ENCODE measurements at places on chromosomes 1 and 21. TPM values are rescaled to one million over a fixed set of nuclear protein-coding genes. Genes with fewer than 3 reads are reported as not detected.

TLR5 gene
- total RNA-seq = 2.3 TPM

CD1D gene
- total RNA-seq = 0.08 TPM

FAAH gene
- total RNA-seq = 0.26 TPM

DNA sequence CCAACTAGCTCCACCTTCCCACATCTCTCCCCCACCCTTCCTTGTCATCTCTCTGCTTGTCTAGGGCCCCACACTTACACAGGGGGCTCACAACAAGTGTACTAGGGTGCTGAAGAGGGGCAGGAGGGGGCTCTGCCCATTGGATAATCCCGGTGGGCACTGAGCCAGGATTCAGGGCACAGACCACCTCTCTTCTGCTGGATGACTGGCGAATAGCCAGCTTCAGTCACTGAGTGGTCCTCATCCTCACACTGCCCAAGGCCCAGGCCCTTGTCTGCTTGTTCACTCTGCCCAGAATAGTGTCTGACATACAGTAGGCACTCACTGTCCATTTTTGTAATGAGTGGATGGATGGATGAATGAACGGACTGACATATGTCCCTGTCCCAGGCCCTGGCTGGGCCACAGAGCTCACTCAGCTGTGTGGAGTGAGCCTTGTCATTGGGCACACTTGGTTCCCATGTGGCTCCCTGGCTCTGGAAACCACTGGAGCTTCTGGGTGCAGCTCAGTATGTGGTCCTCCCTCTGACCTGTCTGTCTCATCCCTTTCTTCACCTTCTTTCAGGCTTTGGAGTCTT is 36.6 kb downstream of the FOXO6 start:
- DNase-seq = peak; percentile 69

- DNase-seq = peak; percentile 93
Observed at GRCh38 chr21:15706696-15707095, 23.1 kb upstream of the USP25 start.

- DNase-seq = no peak
Observed at GRCh38 chr1:1293263-1294249, 13.3 kb downstream of the SCNN1D start.

- DNase-seq = no peak
Observed at GRCh38 chr1:229479660-229480399, 28.3 kb downstream of the NUP133 start.

GRCh38 chr1:180291004-180291403 is 60.9 kb downstream of the LHX4 start:
- no peak for DNase-seq

GRCh38 chr1:194309269-194309668 is 1122.9 kb upstream of the B3GALT2 start:
- DNase-seq = no peak

DNA sequence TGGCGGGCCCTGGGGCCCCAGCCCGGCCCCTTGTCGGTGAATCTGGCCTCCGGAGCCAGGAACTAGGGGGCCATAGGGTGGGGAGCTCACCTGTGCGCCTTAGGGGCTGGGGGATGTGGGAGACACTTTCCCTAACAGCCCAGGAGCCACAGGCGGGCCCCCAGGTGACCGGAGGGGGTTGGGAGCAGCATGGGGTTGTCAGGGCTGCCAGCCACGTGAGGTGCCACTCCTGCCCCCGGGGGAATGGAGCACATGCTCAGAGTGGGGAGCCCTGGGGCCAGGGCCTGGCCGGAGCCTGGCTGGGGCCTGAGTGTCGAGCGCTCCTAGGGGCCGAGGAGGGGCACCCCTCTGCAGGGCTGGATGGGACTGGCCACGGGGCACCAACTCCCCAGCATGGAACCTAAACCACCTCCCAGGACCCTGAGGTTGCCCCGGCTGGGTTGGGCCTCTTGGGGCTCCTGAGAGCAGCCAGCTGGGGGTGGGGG is 19.9 kb downstream of the PRXL2B start:
- no peak for DNase-seq

DNA sequence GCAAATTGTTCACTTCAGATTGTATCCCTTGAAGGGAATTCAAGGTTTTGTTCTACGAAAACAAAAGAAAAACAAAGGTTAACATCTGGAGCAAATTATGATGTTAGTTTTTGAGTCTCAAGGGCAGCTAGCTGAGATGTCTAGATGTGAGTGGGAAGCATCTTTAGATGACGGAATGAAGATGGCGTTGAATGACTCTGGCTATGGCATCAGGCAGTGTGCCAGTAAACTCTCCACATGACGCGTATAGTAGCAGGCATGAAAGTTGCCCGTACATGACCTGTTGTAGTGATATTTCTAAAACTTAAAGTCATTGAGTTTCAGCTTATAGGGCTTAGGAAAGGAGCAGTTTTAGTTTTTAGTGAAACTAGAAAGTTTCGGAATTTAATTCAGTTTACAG is 12.3 kb upstream of the SDC3 start:
- no peak for DNase-seq

DNA sequence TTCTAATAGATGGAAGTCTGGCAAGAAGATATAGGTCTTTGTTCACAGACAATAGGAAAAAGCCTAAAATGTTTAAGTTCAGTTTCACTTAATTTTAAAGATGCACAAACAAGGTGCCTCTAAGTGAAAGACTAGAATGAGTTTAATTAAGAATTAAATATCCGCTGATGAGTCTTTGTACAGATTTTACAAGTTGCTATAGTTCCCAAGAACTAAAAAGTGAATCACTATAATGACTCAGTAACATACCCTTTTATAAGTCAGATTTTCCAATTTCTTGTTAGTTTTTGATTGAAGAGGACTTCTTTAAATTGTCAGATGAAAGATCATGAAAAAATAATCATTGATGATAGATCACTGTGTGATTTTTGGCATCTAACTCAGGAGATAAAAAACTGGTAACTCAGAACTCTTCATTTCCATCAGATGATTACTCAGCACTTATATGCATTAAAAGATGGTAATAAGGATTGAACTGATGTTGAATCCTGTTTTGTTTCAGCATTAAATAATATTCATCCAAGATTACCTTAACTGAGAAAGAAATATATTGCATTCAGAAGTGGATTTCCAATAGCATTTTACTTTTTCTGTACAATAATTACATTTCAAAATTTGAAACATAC is 59.0 kb upstream of the ST6GALNAC3 start:
- no peak for DNase-seq

GRCh38 chr1:37595440-37596181 is at the start of gene GNL2:
TSS of gene GNL2 (minus strand) at chr1:37595937. CDS start at chr1:37595822, 115 bp downstream.
- DNase-seq = peak; percentile 97

DNA sequence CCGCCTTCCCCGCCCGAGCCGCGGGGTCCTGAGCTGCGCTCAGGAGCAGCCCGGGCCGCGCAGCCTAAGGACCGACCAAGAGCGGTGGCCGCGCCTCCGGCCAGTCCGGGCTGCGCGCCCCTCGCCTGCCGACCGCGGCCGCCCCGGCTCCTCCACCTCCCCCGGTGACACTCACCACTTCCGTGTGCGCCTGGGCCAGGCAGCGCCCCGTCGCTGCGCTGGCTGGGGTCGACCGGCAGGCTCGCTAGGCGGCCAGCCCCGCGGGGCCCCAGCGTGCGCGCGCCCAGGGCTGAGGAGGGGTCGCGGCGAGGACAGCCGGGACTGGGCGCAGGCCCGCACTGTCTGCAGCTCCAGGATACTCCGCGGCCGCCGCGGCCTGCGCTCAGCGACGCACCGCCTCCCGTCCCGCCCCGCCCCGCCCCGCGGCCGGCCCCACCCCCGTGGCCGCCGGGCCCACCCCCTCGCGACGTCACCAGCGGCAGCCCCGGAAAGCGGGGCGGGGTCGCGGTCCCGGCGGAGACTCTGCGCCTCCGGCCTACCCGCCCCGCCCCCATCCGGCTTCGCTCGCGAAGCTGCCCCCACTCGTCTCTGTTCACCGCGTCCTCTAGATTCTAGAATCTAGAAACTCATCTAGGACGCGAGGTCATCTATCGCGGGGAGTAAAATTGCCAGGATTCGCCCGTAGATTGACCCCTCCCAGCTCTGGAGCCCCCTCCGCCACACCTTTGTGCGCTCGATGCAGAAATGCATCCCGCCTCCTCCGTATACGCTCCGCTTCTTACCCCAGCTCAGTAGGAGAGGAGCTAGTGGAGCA is at the start of gene JAK1:
Gene JAK1 (minus strand): TSS at position 392 of the 814 bp plus-strand sequence. CDS start 80,285 bp downstream, outside the sequence.
- DNase-seq = peak; percentile 82

DNA sequence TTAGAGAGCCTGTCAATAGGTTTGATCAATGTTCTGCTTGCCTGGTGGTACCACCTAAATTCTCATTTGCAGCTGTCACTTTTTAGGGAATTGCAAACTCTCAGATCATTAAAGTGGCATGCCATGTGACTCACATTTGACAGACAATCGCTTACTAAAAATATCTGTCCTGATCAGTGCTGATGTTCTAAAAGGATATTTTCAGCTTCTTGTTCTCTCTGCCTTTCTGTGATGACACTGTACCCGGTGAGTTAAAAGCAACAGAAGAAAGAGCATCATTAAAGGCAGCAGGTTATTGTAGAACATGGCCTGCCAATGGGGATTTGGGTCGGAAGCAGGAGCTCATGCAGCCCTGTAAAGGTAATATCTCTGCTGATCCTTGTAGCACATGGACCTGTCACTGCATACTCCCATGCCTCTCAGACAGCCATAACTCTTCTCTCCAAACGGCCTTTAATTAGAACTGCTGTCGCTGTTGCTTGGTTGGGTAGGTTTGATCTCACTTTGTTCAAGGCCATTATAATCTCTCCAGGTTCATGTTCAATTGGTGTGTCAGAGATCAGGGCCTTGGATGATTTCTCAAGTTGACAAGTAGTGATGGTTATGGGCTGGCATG is 441.3 kb upstream of the DEPDC1 start:
- no peak for DNase-seq

- DNase-seq = no peak
Observed at GRCh38 chr1:228392111-228392936, 14.3 kb downstream of the TRIM11 start.

DNA sequence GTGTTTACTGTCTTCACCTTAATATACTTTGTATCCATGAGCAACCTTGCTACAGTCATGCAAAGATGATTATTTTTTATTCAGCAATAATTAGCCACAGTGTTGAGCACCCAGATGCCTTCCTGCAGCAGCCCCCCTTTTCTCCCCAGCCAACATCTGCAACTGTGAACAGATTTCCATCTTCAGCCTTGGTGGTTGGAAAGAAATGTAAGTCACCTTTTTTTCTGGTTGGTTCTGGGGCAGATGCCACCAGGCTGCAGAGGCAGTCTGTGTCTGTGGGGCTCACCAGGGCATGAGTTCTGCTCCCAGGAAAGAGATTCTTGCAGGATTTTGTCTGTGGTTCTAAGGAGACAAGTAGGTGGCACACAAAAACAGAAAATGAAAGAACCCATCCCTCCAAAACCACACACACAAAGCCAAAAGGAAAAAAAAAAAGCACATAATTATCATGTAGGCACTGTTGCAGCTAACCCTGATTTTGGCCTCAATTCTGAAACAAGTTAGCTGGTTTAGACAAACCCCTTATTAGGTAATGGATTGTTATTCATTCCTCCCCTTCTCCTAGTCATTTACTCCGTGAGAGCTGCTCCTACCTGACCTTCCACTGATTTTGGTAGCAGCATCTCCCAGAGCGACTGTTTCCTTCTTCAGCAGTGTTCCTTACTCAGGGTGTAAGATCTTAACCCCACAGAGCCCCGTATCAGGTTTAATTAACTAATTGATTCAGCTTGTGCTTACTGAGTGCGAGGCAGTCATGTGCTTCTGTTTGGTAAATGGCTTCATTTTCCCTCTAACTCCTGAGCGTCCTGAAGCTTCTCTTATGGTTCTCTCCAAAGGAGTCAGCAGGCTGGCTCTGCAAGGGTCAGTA is 36.5 kb downstream of the GALNT2 start:
- no peak for DNase-seq

DNA sequence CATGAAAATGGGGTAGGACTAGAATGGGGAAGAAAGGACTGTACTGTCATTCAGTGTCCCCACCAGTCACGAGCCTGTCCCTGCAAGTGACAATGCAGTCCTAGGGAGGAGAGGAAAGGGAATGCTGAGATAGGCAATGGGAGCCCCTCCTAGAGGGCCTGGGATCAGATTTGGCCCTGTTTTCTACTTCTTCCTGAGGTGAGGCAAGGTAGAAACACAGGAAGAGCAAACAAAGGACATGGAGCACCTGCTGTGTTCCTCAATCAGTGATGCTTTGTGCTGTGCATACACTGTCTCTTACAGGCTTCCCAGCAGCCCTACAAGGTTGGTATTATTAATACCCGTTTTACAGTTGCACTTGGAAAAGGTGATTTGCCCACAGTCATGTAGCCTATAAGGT is 6.1 kb downstream of the FABP3 start:
- DNase-seq = no peak

GRCh38 chr1:237235091-237235490 is 193.1 kb downstream of the RYR2 start:
- no peak for DNase-seq

Measured in myocyte (in vitro differentiated cells).